ENCODE measurements at places on chromosomes 11 and 22. TPM values are rescaled to one million over a fixed set of nuclear protein-coding genes. Genes with fewer than 3 reads are reported as not detected.

Gene PRR33
- not detected for total RNA-seq

Gene HEPN1
- not detected for total RNA-seq

GRCh38 chr11:28346209-28346608 lies 238.0 kb downstream of the METTL15 start:
- no peak overlapping the region for H3K27ac ChIP-seq
- H3K27me3 ChIP-seq = no peaks in the 10 kb centered on the region
- H3K4me3 ChIP-seq = no peak overlapping the region
- no peaks in the 10 kb centered on the region for H3K4me1 ChIP-seq
- DNase-seq = no peak
- H3K36me3 ChIP-seq = no peaks in the 10 kb centered on the region

GRCh38 chr11:59901306-59901705 lies 22.7 kb downstream of the OOSP3 start:
- no peak overlapping the region for H3K4me3 ChIP-seq
- H3K4me1 ChIP-seq = no peaks in the 10 kb centered on the region
- no peak for DNase-seq
- H3K36me3 ChIP-seq = no peaks in the 10 kb centered on the region
- no peak overlapping the region for H3K27ac ChIP-seq

GRCh38 chr11:15890031-15890713 lies 466.2 kb downstream of the SOX6 start:
- no peak overlapping the region for H3K4me3 ChIP-seq
- H3K36me3 ChIP-seq = no peaks in the 10 kb centered on the region
- no peaks in the 10 kb centered on the region for H3K27me3 ChIP-seq
- peaks cover 15% of the 10 kb centered on the region for H3K4me1 ChIP-seq
- no peak for DNase-seq
- no peak overlapping the region for H3K27ac ChIP-seq

DNA sequence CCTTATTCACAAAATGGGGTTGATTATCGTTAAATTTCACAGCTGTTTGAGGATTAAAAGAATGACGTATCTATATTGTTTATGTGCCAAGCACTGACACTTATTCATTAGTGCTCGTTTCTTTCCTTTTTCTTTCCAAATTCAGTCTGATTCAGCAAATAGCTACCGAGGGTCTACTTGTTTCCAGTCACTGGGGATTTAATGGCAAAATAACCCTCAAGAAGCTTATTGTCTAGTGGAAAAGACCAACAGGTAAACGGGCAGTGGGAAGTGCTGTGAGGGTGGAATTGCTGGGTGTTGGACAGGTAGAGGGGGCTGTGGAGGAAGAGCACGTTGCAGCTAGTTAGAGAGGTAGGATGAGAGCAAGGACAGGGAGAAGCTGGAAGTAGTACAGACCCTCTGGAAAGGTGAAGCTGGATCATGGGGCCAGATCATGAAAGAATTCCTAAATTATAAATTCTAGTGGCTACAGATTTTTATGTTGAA lies 48.3 kb upstream of the BIRC3 start:
- H3K27me3 ChIP-seq = no peaks in the 10 kb centered on the region
- H3K4me1 ChIP-seq = no peaks in the 10 kb centered on the region
- DNase-seq = no peak
- peak overlapping the region; percentile 57 for H3K4me3 ChIP-seq
- no peaks in the 10 kb centered on the region for H3K36me3 ChIP-seq
- H3K27ac ChIP-seq = no peak overlapping the region

All from tibial nerve (tissue), 4 donors.